NCI-H1436 (cell line): ENCODE measurements at places on chromosomes 12 and 14.

- no peak for DNase-seq
Measured at GRCh38 chr12:15966426-15966825, 55.3 kb downstream of the DERA start.

DNA sequence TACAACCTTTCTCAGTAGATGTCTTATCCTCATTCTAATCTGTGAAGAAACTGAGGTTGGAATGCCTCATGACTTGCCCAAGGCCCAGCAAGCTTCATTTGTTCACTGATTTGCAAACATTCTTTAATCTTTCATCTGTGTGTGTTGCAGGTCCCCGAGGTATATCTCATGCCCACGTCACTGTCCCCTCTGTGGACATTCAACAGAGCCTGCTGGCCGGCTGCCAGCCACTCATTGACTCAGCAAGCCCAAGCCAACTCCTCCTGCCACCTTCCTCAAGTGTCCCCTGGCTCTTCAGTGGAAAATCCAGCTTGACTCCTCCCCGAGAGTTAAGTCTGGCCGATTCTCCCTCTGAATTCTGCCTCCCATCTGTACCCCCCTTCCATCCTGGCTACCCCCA, 1.9 kb upstream of the DCAF4 start:
- no peak for DNase-seq

GRCh38 chr14:21923820-21924219, 250.2 kb upstream of the OR4E1 start:
- DNase-seq = no peak

GRCh38 chr12:22409377-22410164, 75.1 kb upstream of the ST8SIA1 start:
- no peak for DNase-seq

DNA sequence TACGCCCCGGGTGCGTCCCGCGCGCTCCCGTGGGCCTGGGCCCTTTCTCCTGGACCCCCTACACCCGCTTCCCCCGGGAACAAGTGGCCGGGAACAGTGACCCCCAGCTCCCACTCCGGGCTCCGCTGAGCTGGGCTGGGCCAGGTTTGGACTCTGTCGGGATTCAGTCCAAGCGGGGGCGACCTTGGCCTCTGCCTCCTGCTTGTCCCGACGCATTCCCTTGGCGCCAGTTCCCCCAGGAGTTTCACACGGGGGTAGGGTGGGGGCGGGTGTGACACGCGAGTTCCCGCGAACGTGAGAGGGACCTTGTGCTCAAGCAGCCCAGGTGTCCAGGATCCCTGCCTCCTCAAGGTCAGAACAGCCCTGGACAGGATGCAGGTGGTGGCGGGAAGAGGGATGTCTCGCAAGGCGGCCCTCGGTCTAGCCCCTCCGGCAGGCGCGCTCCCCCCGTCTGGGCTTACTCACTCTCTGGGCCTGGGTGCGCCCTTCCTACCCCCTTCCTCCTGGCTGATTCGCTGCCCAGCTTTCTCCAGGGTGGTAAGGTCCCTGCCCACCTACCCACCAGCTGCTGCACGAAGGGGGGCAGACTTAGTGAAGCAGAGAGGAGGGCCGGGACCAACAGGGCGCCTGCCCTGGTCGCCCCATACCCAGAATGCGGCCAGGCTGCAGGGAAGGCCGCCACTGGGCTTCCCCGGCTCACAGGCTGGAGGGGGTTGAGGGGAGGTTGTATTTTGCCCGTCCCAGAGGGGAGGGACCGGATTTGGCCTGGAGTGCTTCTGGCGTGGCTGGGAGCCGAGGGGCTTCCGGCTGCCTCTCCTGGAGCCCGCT, 862 bp downstream of the CRIP2 start:
- DNase-seq = no peak

GRCh38 chr14:76771437-76771980, 10.2 kb downstream of the VASH1 start:
- no peak for DNase-seq

- DNase-seq = no peak
Measured at GRCh38 chr12:131808744-131809371, 19.3 kb upstream of the MMP17 start.

DNA sequence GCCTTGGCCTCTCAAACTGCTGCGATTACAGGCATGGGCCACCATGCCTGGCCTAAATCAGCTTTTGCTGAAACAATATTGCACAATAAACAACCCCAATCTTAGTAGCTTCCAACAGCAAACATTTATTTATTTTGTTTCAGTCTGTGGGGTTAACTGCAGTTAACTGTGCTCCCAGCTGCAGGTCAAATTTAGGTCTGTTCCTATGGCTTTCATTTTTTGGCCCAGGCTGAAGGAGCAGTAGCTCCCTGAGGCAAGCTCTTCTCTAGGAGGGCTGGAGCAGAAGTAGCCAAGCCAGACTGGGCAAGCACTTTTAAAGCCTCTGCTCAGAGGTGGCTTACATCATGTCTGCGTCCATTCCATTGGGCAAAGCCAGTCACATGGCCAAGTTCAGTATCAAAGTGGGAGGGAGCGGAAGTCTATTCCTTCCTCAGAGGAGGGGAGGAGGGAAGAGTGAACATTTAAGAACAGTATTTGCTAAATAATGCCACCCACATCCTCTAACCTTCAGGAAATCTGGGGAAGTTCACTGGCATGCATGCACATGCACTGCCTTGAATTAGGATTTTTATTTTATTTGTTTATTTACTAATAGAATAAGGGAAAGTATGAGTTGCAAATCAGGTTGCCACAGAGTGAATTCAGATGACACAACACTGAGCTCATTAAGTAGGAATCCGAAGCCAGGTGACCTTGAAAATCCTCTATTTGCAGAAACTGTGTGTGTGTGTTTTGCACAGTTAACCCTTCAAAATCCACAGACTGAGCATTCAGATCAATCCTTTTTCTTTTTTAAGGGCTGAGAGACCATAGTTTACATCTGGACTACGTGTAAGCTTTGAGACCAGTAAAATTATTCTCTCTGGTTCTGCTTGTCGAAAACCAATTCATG, 122.0 kb upstream of the SEL1L start:
- no peak for DNase-seq

DNA sequence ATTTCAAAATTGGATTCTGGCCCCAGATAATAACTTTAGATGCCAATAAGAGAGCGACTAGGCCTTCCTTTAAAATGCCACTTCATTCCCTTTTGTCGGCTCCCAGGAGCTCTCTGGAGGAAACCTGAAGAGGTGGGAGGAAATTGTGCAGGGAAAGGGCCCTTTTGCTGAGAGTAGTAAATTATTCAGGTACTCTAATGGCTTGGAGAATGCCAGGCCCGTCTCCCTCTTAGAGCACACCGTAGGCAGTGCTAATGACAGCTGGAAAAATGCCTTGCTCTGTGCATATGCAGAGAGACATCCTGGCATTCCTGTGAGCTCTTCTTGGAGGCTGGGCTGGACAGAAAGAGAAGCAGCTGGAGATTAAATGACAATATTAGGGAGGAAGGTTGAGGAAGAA, 115.0 kb upstream of the RPH3A start:
- no peak for DNase-seq

DNA sequence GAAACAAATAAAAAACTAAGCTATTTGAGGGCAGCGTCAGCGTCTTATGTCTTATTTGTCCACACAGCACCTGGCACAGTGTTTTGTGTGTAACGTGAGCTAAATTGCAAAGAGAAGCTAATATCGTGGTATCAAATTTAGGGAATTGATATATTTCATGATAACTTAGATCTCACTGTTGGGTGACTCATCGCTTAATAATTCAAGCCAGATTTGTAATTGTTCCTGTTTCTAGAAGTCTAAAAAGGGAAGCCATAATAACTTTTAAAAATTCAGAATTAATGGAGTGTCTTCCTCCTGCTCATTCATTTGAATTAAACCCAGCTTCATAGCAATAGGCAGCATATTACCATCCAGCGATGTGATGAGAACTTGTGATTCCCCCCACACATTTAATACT, 214.7 kb downstream of the PDZRN4 start:
- DNase-seq = no peak

- DNase-seq = peak; percentile 23
Measured at GRCh38 chr14:53306267-53306721, 153.2 kb upstream of the DDHD1 start.

- DNase-seq = no peak
Measured at GRCh38 chr14:20792556-20792955, 10.1 kb downstream of the RNASE1 start.
